Fibroblast of skin of back (primary cell): ENCODE measurements at places on chromosomes 1 and 21.

- peak; percentile 31 for DNase-seq
Observed at GRCh38 chr1:8155528-8156186, 129.5 kb upstream of the ERRFI1 start.

DNA sequence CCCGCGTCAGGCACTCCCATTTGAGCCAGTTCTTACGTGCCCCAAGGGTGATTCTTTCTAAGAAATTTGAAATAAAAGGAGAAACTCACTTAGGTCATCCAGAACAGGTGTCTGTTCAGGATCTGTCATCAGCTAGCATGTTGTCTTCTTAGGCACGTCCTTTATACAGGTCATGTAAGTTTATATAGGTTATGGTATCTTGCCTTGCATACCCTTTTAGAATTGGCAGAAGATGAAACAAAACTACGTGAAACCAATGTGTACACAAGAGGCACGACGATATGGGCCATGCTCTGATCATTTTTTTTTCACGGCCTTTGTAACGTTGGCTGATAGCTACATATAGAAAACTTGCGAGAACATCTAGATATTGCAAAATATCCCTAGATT lies 579 bp upstream of the GTF2B start:
- no peak for DNase-seq

DNA sequence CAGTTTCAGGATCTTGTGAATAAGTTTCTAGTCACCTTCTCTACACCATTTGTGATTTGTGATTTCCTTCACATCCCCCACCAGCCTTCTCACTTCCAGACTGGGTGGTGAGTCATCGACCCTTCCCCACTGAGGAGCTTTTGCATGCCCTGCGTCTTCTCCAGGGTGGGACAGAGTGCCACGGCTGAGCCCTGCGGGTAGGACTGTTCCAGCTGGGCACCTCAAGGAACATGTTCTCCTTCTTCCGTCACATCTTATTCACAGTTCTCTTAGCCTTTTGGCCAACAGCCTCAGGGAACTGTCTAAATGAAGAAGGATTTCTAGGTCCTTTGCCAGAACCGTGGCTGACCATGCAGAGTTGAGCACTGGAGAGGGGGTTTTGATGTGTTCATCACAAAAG lies 116.5 kb downstream of the TMEM53 start:
- DNase-seq, result peak; percentile 33

GRCh38 chr1:2533365-2533764 lies 3.3 kb upstream of the HES5 start:
- peak; percentile 93 for DNase-seq

- DNase-seq, result peak; percentile 77
Observed at GRCh38 chr1:37479255-37480124, 5.1 kb downstream of the ZC3H12A start.

- peak; percentile 67 for DNase-seq
Observed at GRCh38 chr21:36260030-36260787, 59.8 kb upstream of the MORC3 start.

- DNase-seq, result no peak
Observed at GRCh38 chr1:44839576-44839975, 3.5 kb downstream of the PTCH2 start.
